Activated T-helper 2 cell treated with anti-CD3 and anti-CD28 coated beads, Interferon-gamma antibody, Interleukin-2, Interleukin-4, amounts not matched to agents 10 μg/mL and 5 μg/mL and 100 μg/mL, durations not matched to agents 14 hours and 24 hours and 36 hours (primary cell): ENCODE measurements at places on chromosomes 3 and 15. TPM values are rescaled to one million over a fixed set of nuclear protein-coding genes. Genes with fewer than 3 reads are reported as not detected.

- no peak overlapping the region for H3K27ac ChIP-seq
- no peak for DNase-seq
- no peaks in the 10 kb centered on the region for H3K4me1 ChIP-seq
- no peaks in the 10 kb centered on the region for H3K36me3 ChIP-seq
These were observed 194.4 kb downstream of the MEIS2 start for GRCh38 chr15:36905908-36906307.

- H3K4me3 ChIP-seq, result no peak overlapping the region
- peaks cover 2% of the 10 kb centered on the region for H3K27me3 ChIP-seq
- no peak overlapping the region for H3K27ac ChIP-seq
- no peaks in the 10 kb centered on the region for H3K4me1 ChIP-seq
These were observed 315.8 kb downstream of the NTRK3 start for GRCh38 chr15:87940768-87941167.

- DNase-seq, result no peak
- H3K36me3 ChIP-seq, result peaks cover 80% of the 10 kb centered on the region
- H3K27ac ChIP-seq, result no peak overlapping the region
- H3K27me3 ChIP-seq, result no peaks in the 10 kb centered on the region
- no peak overlapping the region for H3K4me3 ChIP-seq
- no peaks in the 10 kb centered on the region for H3K4me1 ChIP-seq
These were observed 16.8 kb downstream of the RBSN start for GRCh38 chr3:15081960-15082664.

DNA sequence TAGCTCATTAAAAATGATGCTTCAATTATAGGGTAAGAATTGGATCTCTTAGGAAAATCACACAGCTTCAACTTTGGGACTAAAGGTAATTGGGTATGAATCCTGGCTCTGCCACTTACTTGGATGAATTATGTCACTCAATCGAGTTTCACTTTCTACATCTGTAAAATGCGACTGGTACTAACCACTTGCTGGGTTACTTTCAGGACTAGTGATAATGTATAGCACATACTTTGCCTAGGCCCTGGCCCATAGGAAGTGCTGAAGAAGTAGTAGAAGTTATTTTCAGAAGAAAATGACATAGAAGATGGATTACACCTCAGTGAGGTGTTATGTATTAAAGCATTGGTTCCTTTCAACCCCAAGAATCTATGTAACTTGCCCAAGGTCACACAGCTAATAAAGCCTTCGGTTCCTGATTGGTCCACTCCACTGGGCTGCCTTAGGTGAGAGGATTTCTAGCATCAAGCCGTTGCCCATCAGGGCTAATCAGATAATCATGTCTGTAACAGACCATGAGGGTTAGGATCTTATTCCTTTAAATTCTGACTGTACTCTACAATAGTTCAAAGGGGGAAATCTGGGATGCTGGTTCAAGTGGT is 29.4 kb upstream of the AP4E1 start:
- DNase-seq, result peak; percentile 20
- H3K27ac ChIP-seq, result peak overlapping the region; percentile 73
- H3K4me1 ChIP-seq, result peaks cover 64% of the 10 kb centered on the region
- H3K4me3 ChIP-seq, result peak overlapping the region; percentile 45
- H3K36me3 ChIP-seq, result no peaks in the 10 kb centered on the region
- no peaks in the 10 kb centered on the region for H3K27me3 ChIP-seq

GRCh38 chr3:184196536-184196935 is 10.5 kb downstream of the ABCF3 start:
- no peak overlapping the region for H3K27ac ChIP-seq
- H3K27me3 ChIP-seq, result no peaks in the 10 kb centered on the region
- no peak for DNase-seq
- no peak overlapping the region for H3K4me3 ChIP-seq
- H3K4me1 ChIP-seq, result no peaks in the 10 kb centered on the region

- H3K4me3 ChIP-seq, result no peak overlapping the region
- peaks cover 5% of the 10 kb centered on the region for H3K4me1 ChIP-seq
- no peak for DNase-seq
- no peak overlapping the region for H3K27ac ChIP-seq
These were observed 7.8 kb upstream of the SUMF1 start for GRCh38 chr3:4474683-4475490.

DNA sequence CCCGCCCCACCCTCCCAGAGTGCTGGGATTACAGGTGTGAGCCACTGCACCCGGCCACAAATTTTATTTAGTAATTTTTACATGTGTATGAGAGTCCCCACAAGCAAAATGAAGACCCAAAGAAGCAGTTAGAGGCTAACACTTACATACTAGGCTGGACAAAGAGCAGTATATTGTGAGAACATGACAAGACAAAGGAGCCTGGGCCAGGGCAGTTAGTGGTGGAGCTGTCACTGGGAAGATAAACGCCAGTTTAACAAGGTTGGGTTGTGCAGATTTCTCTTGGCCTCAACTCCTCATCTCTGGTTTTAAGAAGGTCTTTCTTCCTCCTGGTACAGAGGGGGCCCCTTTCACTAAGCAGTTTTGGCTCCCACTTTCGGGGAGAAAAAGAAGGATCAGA is 19.9 kb upstream of the FAM174B start:
- H3K36me3 ChIP-seq, result no peaks in the 10 kb centered on the region
- H3K4me1 ChIP-seq, result no peaks in the 10 kb centered on the region
- no peak for DNase-seq

GRCh38 chr3:183116025-183116614 is 16.8 kb upstream of the MCCC1 start:
- peaks cover 18% of the 10 kb centered on the region for H3K27me3 ChIP-seq
- H3K4me1 ChIP-seq, result peaks cover 4% of the 10 kb centered on the region
- DNase-seq, result peak; percentile 53
- H3K36me3 ChIP-seq, result no peaks in the 10 kb centered on the region
- no peak overlapping the region for H3K27ac ChIP-seq

GRCh38 chr15:96230526-96231181 is 99.8 kb upstream of the NR2F2 start:
- H3K4me3 ChIP-seq, result no peak overlapping the region
- H3K27ac ChIP-seq, result no peak overlapping the region
- DNase-seq, result no peak
- H3K36me3 ChIP-seq, result no peaks in the 10 kb centered on the region
- no peaks in the 10 kb centered on the region for H3K27me3 ChIP-seq

GRCh38 chr15:74631408-74631807 is 15.8 kb downstream of the CLK3 start:
- H3K36me3 ChIP-seq, result peaks cover 65% of the 10 kb centered on the region
- H3K27ac ChIP-seq, result no peak overlapping the region
- DNase-seq, result no peak
- H3K27me3 ChIP-seq, result no peaks in the 10 kb centered on the region
- no peak overlapping the region for H3K4me3 ChIP-seq

DNA sequence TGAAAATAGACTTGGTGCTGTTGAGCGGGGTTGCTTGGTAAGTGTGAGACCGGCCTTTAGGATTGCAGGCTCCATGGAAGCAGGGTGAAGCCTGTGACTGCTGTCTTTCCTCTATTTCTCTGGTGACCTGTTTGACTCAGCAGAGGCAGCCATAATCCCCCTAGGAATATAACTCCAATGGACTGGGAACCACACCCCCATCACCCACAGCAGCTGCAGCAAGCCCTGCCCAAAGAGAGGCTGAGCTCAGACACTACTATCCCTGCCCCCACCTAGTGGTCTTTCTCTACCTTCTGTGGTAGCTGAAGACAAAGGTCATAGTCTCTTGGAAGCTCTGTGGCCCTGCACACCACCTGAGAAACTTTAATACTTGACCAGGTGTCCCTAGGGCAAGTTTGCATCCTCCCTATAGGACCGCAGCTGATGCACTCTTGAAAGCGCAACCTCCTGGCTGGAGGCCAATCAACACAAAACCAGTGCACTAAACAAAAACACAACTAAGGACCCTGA is 133.6 kb upstream of the MRPL3 start:
- H3K4me3 ChIP-seq, result no peak overlapping the region
- no peaks in the 10 kb centered on the region for H3K36me3 ChIP-seq
- no peak overlapping the region for H3K27ac ChIP-seq
- no peaks in the 10 kb centered on the region for H3K4me1 ChIP-seq

- peaks cover 3% of the 10 kb centered on the region for H3K4me1 ChIP-seq
- H3K4me3 ChIP-seq, result no peak overlapping the region
- no peak overlapping the region for H3K27ac ChIP-seq
These were observed 21.7 kb upstream of the SLC25A26 start for GRCh38 chr3:66199089-66199473.

GRCh38 chr15:70185251-70185711 is 87.6 kb upstream of the TLE3 start:
- H3K36me3 ChIP-seq, result no peaks in the 10 kb centered on the region
- H3K4me1 ChIP-seq, result no peaks in the 10 kb centered on the region

- no peak overlapping the region for H3K27ac ChIP-seq
- H3K27me3 ChIP-seq, result peaks cover 16% of the 10 kb centered on the region
- H3K36me3 ChIP-seq, result no peaks in the 10 kb centered on the region
- no peaks in the 10 kb centered on the region for H3K4me1 ChIP-seq
These were observed 24.1 kb upstream of the BNIP2 start for GRCh38 chr15:59713177-59713576.

- DNase-seq, result no peak
- H3K27ac ChIP-seq, result peak overlapping the region; percentile 92
- H3K36me3 ChIP-seq, result peaks cover 84% of the 10 kb centered on the region
- no peaks in the 10 kb centered on the region for H3K27me3 ChIP-seq
- peaks cover 58% of the 10 kb centered on the region for H3K4me1 ChIP-seq
- H3K4me3 ChIP-seq, result peak overlapping the region; percentile 55
These were observed 104.2 kb downstream of the CBLB start for GRCh38 chr3:105764378-105765307.

DNA sequence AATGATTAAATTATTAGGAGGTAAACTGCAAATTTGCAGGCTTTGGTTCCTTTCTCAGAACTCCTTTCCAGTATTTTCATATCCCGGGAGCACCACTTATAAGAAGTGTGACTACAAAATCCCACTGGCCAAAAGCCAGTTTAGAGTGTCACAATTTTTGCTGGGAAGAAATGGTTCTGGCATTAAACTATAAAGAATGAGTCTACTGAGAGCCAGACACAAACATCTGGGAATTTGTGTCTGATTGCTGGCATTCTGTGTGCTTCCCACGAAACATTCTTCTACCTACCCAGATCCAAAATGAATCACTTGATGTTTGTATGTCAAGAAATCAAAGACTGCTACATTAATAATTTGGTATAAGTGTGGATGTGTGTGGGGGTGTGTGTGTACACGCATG is 82.8 kb downstream of the DUT start:
- H3K36me3 ChIP-seq, result no peaks in the 10 kb centered on the region
- no peaks in the 10 kb centered on the region for H3K4me1 ChIP-seq
- no peak overlapping the region for H3K27ac ChIP-seq
- no peak for DNase-seq
- H3K27me3 ChIP-seq, result peaks cover 2% of the 10 kb centered on the region

- no peak overlapping the region for H3K27ac ChIP-seq
- no peaks in the 10 kb centered on the region for H3K36me3 ChIP-seq
- DNase-seq, result no peak
- H3K4me1 ChIP-seq, result no peaks in the 10 kb centered on the region
- H3K4me3 ChIP-seq, result no peak overlapping the region
These were observed 303.4 kb downstream of the ZNF621 start for GRCh38 chr3:40827942-40828688.

- no peak for DNase-seq
- no peak overlapping the region for H3K27ac ChIP-seq
- H3K4me1 ChIP-seq, result peaks cover 7% of the 10 kb centered on the region
- peaks cover 30% of the 10 kb centered on the region for H3K27me3 ChIP-seq
- no peaks in the 10 kb centered on the region for H3K36me3 ChIP-seq
These were observed 36.7 kb upstream of the AP4E1 start for GRCh38 chr15:50871832-50872231.

DNA sequence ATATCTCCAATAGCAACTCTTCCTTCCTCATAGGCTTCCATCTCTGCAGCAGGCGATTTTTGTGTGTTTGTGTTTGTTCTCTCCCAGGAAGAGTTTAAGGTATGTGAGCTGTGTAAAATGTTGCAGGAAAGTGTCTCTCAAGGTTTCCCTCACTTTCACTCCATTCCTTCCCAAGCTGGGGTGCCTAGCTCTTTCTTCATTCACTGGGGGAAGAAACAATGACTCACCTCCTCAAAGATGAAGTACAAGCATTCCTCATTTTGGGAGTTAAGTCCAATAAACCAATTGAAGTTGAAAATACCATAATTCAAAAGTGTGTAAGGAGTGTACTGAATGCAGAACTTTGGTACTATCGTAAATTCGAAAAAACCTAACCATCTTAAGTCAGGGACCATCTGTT is 422.7 kb upstream of the CFAP20DC start:
- no peaks in the 10 kb centered on the region for H3K27me3 ChIP-seq
- no peak overlapping the region for H3K27ac ChIP-seq
- DNase-seq, result no peak
- peaks cover 28% of the 10 kb centered on the region for H3K36me3 ChIP-seq
- H3K4me3 ChIP-seq, result no peak overlapping the region

GRCh38 chr15:48845123-48845522 is 32.8 kb upstream of the EID1 start:
- H3K27me3 ChIP-seq, result no peaks in the 10 kb centered on the region
- H3K4me1 ChIP-seq, result no peaks in the 10 kb centered on the region
- H3K4me3 ChIP-seq, result no peak overlapping the region
- DNase-seq, result no peak

- H3K27me3 ChIP-seq, result no peaks in the 10 kb centered on the region
- H3K36me3 ChIP-seq, result no peaks in the 10 kb centered on the region
- no peak overlapping the region for H3K27ac ChIP-seq
- no peak for DNase-seq
- no peaks in the 10 kb centered on the region for H3K4me1 ChIP-seq
These were observed 15.1 kb downstream of the TYRO3 start for GRCh38 chr15:41574158-41574557.

GRCh38 chr3:94561094-94561493 is 498.2 kb downstream of the NSUN3 start:
- no peaks in the 10 kb centered on the region for H3K4me1 ChIP-seq
- no peak for DNase-seq
- no peak overlapping the region for H3K4me3 ChIP-seq
- no peaks in the 10 kb centered on the region for H3K36me3 ChIP-seq

Gene PP2D1
- total RNA-seq, result not detected in 2 replicates

Gene HAPLN3
- 68.1 and 71.4 TPM in 2 replicates for total RNA-seq

Gene RARRES1
- 0.21 and 0.64 TPM in 2 replicates for total RNA-seq

Gene HSPBAP1
- total RNA-seq, result 6.6 and 8.0 TPM in 2 replicates

Gene ROPN1B
- total RNA-seq, result not detected in 2 replicates

Gene BCL2A1
- 101 and 104 TPM in 2 replicates for total RNA-seq

Gene ITGA11
- 0.92 and 2.3 TPM in 2 replicates for total RNA-seq

Gene CAMK2N2
- total RNA-seq, result 0.18 TPM in 1 of 2 replicates, not detected in the other

Gene FES
- 51.9 and 55.8 TPM in 2 replicates for total RNA-seq

Gene RASGRF1
- total RNA-seq, result 0.09 TPM in 1 of 2 replicates, not detected in the other

Gene ABHD2
- 57.2 and 59.3 TPM in 2 replicates for total RNA-seq

Gene EFL1
- total RNA-seq, result 23.3 and 26.6 TPM in 2 replicates

Gene RNF13
- 33.5 and 39.6 TPM in 2 replicates for total RNA-seq

Gene CEMIP
- total RNA-seq, result 0.30 TPM in 1 of 2 replicates, not detected in the other

Gene TUSC7
- total RNA-seq, result not detected in 2 replicates

Gene ZNF106
- total RNA-seq, result 64.1 and 65.8 TPM in 2 replicates

Gene AGBL1
- 0.14 and 0.18 TPM in 2 replicates for total RNA-seq

Gene LINGO1
- not detected in 2 replicates for total RNA-seq
